ENCODE measurements at places on chromosomes 13 and 19.

DNA sequence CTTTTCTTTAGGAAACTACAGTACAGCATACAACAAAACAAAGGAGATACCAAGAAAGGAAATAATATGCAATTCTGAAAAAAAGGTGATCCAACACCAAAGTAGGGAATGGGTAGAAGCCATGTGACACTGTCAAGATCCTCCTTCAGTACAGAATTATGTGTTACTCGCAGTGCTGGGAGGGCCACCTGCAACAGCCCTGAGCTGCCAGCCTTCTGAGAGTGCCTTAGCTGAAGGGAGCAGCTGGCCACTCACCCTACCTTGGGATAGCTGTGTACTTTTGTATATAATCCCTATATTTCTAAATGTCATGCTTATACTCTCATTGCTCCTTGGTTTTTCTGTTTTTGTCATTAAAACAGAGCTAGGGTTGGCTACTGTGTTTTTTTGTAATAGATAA is 1518.2 kb upstream of the PCDH20 start:
- no peak for DNase-seq

- DNase-seq: no peak
Observed at GRCh38 chr19:45442408-45442777, 18.7 kb upstream of the ERCC1 start.

- no peak for DNase-seq
Observed at GRCh38 chr19:29497241-29497640, 28.6 kb upstream of the VSTM2B start.

DNA sequence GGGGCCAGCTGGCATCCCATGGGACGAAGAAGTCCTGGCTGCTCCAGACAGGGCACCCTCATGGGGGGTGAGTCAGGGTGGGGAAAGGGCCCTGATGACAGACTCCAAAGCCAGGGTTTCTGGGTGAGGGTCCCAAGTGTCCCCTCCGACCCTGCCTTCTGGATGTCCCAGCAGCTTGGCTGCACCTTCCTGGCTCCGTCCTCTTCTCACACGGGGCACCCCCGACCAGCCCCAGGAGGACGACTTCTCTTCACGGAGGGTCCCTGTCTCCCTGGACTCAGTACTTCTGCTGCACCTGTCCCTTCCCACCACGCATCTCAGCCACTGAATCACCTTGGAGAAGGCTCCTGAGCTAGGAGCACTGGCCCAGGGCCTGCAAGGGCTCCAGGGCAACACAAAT is 19.9 kb downstream of the MIER2 start:
- DNase-seq: no peak

- DNase-seq: no peak
Observed at GRCh38 chr13:25977216-25977615, 74.6 kb downstream of the SHISA2 start.

DNA sequence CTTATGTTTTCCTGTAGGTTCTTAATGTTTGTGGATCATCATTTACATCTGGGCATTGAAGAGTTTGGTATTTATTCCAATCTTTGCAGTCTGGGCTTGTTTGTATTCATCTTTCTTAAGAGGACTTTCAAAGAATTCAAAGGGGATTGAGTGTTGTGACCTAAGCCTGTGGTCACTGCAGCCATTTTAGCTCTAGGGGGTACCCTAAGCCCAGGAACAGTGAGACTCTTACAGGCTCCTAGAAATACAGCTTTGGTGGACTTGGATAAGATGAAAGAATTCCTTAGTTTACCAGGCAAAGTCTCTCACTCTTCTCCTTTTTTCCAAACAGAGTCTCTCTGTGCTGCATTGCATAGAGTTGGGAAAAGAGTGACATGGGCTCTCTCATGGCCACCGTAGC is 2539.0 kb upstream of the PCDH20 start:
- DNase-seq: no peak

DNA sequence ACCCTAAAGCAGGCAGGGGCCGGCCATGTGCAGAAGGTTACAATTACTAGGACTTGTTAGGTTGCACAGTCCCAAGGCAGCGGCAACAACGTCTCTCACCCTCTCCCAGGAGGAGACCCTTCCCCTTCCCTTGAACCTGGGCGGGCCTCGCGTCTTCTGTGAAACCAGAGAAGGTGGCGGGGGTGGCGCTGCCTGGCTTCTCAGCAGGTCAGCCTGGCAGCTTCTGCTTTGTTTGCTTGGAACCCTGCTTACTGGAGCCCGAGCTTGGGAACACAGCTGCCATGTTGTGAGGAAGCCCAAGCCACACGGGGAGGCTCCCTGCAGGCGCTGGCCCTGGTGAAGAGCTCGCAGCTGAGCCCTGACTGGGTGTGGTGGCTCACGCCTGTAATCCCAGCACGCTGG is 15.5 kb downstream of the MKNK2 start:
- no peak for DNase-seq

GRCh38 chr19:12478234-12478941 is 6.2 kb downstream of the ZNF709 start:
- no peak for DNase-seq

- no peak for DNase-seq
Observed at GRCh38 chr13:66659286-66659685, 570.9 kb downstream of the PCDH9 start.

GRCh38 chr19:44878120-44878865 is 12.8 kb upstream of the TOMM40 start:
- no peak for DNase-seq

- peak; percentile 24 for DNase-seq
Observed at GRCh38 chr13:95003019-95003813, 290.9 kb upstream of the SOX21 start.

GRCh38 chr19:917323-918151 is at the start of gene KISS1R:
Gene KISS1R (plus strand): TSS chr19:917333. CDS start chr19:917503, 170 bp downstream.
- DNase-seq: no peak

GRCh38 chr19:6890938-6891337 is 3.6 kb downstream of the ADGRE1 start:
- DNase-seq: no peak

DNA sequence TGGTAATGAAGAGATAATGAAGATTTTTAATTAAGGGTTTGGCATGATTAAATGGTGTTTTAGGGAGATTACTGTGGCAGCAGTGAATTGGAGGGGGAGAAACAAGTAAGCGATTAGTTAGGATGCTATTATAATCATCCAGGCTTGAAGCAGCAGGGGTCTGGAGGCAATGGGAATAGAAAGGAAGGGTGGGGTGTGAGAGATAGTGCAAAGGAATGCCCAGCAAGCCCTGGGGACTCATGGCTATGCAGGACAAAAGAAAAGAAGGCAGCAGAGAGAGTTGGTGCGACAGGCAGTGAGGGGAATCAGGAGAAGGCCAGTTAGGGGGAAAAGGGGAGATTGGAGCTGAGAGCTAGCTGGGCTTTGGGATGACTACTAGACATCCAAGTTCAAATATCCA is 34.5 kb downstream of the SOX21 start:
- no peak for DNase-seq

- no peak for DNase-seq
Observed at GRCh38 chr13:106738186-106738678, 170.3 kb upstream of the ARGLU1 start.

- no peak for DNase-seq
Observed at GRCh38 chr13:73001971-73002370, 56.8 kb upstream of the KLF5 start.

GRCh38 chr13:28478127-28478526 is 16.8 kb downstream of the FLT1 start:
- DNase-seq: no peak

DNA sequence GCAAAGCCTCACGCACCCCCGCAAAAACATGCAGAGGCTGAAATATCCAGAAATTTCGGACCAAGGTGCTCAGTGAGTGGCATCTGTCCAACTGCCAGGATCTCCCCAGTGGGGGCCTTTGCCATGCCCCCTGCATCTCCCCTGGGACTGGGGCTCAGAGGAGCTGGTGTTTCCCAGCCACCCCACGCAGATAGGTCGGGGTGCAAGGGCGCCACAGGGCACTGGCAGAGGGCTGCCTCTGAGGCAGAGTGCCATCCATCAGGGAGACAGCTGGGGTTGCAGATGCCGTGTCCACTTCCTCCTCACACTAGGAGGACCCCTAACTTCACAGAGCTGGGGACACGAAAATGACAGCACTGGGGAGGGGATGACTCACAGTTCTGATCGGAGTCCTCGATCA is 26.3 kb downstream of the IZUMO4 start:
- DNase-seq: no peak

DNA sequence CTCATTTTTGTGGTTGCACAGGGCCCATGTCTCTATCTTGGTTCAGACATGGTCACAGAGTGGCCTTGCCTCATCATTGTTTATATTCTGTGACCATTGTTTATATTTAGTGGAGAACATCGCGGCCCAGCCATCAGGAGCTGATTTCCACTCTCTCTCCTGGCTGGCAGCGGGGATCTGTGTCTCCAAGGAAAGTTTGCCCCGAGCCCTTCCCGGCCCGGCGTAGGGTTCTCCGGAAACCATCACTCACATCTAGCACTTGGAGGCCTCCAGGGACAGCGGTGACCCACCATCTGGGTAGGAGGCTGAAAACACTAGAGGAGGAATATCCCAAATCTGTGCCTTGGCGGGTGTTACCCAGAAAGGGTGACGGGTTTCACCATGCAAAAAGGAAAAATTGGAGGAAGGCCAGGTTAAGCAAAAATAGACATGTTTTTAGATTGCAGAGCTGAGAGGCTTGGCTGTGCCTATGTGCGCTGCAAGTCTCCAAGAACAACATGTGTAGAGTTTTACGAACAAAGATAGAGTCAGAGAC is 726 bp upstream of the ZNF358 start:
- no peak for DNase-seq

GRCh38 chr13:112867301-112867711 is 101.7 kb upstream of the MCF2L start:
- no peak for DNase-seq

GRCh38 chr13:43360892-43361610 is 337.7 kb downstream of the DNAJC15 start:
- no peak for DNase-seq

- DNase-seq: no peak
Observed at GRCh38 chr19:44772959-44773358, 4.7 kb upstream of the CBLC start.

DNA sequence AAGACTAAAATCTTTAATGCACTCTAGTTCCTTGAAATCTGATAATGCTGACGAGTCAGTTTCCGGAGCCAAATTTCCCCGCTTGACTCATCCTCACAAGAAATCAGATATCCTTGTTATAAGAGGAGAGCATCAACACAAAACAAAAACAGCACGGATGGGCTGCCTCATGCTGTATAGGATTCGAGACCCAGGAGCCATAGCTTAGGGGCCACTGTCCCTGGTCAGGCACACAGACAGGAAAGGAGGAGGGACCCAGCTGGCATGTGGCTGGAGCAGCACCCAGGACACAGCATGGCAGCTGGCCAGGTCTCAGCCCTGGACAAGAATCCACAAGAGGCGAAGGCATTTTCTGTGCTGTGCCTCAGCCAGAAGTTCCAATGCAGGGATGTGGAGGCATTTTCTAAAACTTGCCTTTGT is 110.2 kb upstream of the SPATA13 start:
- peak; percentile 47 for DNase-seq

Measured in AG20443 (cell line).